Omental fat pad (tissue), 4 donors: ENCODE measurements at places on chromosomes 16 and 17.

- no peak for DNase-seq
These were observed 20.3 kb downstream of the SMG6 start for GRCh38 chr17:2283302-2283701.

DNA sequence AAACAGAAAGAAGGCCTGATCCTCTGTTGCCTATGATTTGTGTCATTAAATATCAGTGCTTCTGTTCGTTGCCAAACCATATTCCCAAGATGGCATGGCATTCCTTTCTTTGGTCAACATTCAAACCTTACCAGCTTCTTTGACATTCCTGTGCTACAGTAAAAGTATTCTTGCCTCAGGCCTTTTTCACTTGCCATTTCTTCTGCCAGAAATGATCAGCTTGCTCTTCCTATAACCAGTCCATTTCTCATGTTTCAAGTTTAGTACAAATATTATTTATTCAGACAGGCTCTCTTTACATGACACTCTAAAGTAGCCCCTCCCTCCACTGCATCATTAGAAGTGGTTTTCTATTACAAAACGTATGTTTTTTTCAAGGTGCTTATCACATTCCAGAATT is 278.3 kb downstream of the KCNJ2 start:
- no peak for DNase-seq

DNA sequence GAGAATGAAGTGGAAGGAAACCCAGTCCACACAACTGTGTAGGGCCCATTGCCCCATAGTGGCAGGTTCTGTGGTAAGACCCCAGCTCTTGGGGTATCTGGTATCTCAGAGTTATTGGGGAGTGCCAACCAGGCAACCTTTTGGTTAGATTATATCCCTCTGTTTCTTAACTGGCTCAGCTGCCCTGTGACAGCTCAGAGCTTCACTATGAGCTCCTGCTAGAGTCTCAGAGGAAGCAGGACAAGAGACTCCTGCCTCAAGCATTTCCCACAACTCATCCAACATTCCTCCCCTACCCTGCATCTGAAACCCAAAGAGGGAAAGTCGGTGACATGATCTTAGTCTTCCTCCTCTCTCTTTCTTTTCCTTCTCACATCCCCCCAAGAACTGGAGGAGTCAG is 292.3 kb downstream of the SHISA9 start:
- no peak for DNase-seq

- no peak for DNase-seq
These were observed 2177.2 kb downstream of the TP53TG3F start for GRCh38 chr16:35636480-35637230.

GRCh38 chr17:43367737-43368242 is 31.0 kb upstream of the ARL4D start:
- DNase-seq = no peak

DNA sequence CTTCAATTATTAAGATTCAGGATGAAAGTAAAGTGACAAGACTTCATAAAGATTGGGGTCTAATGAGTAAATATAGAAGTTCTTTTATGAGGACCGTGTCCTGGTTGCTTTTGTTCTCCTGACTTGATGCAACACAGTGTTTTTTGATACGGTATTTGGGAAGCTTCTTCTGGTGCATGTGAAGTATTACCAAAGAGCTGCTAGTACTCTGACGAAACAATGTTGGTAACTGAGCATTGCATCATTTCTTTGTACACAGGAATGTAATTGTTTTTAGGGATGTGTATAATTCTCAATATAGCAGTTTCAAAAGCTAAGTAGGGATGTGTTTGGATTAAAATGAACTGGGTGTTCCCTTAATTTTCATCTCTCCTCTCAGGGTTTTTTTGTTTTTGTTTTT is 15.9 kb downstream of the KPNB1 start:
- DNase-seq = no peak

DNA sequence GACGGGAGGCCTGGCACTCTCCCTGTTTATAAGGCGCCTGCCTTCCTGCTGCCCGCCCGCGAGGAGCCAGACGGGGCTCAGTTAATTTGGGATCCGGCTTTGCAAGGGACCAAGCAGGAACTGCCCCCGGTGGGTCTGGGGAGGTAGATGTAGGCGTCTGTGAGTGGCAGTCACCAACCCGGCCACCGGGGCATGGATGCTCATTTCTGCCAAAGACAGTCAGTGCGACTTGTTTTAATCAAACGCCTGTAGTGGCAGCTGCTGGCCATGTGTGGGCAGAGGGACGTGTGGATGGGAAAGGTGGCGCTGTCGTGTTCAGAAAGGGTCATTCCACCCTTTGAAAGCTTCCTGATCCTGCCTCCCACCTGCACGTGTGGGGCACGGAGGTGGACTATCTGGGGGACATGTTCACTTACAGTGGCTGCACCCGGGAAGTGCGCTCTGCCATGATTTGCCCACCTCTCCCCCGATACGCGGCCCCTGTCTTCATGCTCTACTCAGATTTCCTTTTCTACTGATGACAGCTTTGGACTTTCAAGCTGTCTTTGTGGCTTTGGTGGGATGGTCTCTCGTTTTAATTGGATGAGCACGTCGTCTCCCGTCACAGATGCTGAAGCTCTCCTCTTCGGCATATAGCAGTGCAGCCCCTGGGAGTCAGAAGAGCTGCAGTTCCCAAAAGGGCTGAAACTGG is 60.3 kb upstream of the CIBAR2 start:
- DNase-seq = no peak

DNA sequence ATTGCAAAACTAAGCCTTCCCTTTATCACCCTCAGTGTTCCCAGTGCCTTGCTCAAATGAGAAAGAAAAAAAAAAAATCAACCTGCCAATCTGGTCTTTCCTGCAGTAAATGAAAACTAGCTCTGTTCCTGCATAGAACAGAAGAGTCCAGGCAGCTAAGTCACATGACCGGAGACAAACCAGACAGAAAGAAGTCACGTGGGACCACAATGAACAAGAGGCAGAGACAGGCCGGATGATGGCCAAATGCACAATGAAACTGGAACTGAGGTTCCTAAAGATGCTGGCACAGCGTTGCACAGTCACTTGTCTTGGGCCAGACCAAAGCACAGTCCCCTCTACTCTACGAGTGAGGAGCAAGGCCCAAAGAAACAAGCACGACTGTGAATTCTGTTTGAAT is 172.5 kb downstream of the GRIN2A start:
- no peak for DNase-seq

- peak; percentile 49 for DNase-seq
These were observed 665 bp upstream of the ALDH3A2 start for GRCh38 chr17:19647697-19648474.

- no peak for DNase-seq
These were observed 10.0 kb downstream of the CNGB1 start for GRCh38 chr16:57960826-57961472.

- DNase-seq = no peak
These were observed 82.9 kb upstream of the DYNLRB2 start for GRCh38 chr16:80457871-80458270.

GRCh38 chr16:72932677-72933335 is 115.1 kb downstream of the ZFHX3 start:
- no peak for DNase-seq

DNA sequence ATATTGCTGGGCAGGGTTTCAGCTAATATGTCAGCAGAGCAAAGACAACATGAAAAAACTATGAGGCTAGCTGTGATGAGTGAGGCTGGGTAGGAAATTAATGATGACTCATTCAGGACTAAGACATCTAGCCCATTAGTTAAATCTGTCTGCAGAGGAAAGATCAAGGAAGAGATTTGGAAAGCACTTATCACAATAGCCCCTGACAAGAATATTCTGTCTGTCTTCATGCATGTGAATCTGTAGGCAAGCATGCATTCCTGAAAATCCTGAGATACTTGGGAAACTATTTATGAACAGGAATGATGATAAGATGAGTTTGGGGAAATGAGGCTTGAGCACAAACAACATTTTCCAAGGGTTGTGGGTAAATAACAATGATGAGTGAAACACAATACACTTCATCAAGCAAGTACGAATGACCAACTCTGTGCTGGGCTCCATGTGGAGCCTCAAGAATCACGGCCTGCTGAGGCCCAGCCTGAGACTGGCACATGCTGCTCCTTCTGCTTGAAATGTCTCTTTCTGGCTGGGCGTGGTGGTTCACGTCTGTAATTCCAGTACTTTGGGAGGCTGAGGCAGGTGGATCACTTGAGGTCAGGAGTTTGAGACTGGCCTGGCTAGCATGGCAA is 96.5 kb upstream of the ASIC2 start:
- no peak for DNase-seq

GRCh38 chr17:17892731-17893130 is 55.9 kb upstream of the SREBF1 start:
- DNase-seq = no peak

DNA sequence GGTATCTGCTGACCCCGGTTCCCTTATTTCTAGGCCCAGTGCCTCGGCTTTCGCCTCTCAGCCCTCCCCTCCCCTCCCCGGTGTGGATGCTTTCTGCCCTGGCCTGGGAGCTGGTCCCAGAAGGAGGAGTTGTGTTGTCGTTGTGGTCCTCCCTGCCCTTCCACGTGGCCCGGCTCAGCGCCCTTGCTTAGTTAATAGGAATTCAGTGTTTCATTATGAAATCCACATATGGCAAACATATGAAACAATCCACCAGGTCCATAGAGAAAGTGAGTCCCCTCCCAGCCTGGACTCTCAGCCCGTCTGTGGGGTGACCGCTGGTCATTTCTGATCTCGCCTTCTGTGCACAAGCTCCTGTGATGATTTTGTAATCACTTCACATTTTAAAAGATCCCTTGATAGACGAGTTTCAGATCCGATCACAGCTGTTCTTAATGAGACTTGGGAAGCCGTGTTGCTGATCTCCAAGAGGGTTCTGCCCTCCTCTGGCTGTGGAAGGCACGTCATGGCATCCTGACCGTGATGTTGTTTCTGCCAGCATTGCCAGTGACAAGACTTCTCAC is 112.1 kb downstream of the BANP start:
- DNase-seq = no peak

- no peak for DNase-seq
These were observed 3.4 kb downstream of the SP6 start for GRCh38 chr17:47847341-47848197.

GRCh38 chr16:175011-175949 is 1.2 kb upstream of the HBA1 start:
- DNase-seq = no peak

GRCh38 chr17:65388911-65389310 is 172.5 kb downstream of the AXIN2 start:
- DNase-seq = no peak

DNA sequence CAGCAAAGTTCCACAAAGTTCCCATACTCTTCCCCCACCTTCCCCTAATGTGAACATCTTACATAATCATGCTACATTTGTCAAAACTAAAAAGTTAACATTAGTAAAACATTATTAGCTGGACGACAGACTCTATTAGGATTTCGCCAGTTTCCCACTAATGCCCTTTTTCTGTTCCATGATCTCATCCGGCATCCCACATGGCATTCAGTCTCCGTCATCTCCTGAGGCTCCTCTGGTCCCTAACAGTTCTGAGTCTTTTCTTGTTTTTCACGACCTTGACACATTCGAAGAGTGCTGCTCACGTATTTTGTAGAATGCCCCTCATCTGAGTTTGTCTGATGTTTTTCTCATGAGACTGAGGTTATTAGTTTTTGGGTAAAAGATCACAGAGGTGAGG is 8.8 kb upstream of the MPRIP start:
- DNase-seq = no peak

DNA sequence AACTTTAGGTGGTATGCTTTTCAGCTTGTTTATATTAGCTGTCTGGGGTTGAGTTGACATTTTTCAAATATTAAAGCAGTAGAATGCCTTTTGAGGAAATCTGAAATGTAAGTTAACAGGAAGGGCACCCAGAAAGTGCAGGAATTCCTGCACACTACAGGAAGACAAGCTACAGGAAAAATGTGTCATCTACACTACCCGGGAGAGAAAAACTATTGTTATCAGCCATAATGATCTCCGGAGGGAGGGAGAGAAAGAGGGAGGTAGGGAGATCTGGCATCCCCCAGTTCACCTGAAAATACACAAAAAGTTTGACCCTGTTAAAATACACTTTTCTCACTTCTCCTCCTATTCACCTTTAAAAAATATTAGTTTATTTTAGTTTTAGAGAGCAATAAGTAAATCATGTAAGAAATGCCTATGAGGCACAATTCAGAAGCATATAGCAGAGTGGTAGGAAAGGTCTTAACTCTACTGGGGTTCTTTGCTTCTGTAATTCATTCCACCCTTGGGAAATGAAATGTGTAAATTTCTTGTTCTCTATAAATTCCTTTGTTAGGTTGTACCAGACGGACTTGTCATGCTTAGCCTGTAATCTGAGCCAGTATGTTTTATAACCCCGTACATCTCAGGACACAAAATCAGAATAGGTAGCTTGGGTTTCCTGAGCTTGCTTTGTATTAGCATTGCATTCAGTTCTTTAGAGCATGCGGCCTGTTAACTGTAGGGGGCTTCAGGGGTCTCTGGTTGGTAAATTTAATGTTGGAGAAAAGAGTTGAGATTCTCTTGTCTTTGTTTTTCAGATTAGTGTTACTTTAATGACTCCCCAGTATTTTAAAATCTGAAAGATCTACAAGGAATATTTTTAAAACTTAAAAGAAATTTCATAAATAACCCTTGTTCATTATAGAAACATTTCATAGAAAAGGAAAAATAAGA is 3.3 kb downstream of the MAP2K6 start:
- no peak for DNase-seq

GRCh38 chr17:55641676-55642081 is 81.0 kb downstream of the TMEM100 start:
- DNase-seq = peak; percentile 46

- no peak for DNase-seq
These were observed 2.7 kb upstream of the AMFR start for GRCh38 chr16:56428091-56428490.
